ENCODE measurements at places on chromosomes 16 and 17. TPM values are rescaled to one million over a fixed set of nuclear protein-coding genes. Genes with fewer than 3 reads are reported as not detected.

DNA sequence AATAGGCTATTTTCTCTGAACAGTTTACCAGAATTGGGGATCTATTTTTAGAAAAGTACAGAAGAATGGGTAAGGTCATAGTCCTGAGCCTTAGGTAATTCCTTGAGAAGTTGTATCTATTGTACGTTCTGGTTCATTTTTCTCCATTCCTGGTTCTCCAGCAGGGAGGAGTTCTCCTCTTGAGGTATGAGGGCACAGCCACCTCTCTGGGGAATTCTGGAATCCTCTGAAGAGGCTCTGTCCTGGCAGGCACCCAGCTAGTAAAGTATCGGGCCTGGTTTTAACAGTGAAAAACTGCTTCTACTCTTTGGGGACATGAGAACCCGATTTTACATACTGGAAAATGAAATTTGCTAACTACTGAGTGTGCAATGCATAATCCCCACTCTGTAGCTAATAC is 19.6 kb upstream of the PMFBP1 start:
- DNase-seq: no peak

The TP53TG3B gene
- not detected for polyA plus RNA-seq

GRCh38 chr17:63435681-63436522 is 10.2 kb downstream of the CYB561 start:
- no peak for DNase-seq

- DNase-seq: no peak
Measured at GRCh38 chr17:49028271-49028670, 31.1 kb downstream of the IGF2BP1 start.

DNA sequence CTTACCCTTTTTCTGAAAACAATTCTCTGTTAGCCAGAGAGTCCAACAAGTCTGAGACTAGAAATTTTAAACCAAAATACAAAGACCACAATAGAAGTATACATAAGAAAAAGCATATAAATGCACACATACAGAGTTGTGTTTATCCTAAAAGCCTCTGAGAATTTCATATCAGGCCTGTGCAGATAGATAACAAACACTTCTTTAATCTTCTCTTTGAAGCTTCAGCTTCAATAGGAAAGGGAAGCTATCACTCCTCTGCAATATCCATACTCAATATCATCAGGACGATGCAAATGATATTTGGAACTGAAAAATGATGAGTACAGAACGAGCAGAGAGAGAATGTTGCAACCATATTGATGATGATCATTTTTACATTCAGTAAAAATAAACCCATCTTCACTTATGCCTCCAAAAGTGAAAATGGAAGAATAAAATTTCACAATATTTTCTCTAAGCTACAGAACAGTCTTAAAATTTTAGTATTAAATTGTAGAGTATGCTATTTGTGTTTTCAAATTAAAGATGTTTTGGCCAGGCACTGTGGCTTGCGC is 61.6 kb downstream of the SKAP1 start:
- no peak for DNase-seq

DNA sequence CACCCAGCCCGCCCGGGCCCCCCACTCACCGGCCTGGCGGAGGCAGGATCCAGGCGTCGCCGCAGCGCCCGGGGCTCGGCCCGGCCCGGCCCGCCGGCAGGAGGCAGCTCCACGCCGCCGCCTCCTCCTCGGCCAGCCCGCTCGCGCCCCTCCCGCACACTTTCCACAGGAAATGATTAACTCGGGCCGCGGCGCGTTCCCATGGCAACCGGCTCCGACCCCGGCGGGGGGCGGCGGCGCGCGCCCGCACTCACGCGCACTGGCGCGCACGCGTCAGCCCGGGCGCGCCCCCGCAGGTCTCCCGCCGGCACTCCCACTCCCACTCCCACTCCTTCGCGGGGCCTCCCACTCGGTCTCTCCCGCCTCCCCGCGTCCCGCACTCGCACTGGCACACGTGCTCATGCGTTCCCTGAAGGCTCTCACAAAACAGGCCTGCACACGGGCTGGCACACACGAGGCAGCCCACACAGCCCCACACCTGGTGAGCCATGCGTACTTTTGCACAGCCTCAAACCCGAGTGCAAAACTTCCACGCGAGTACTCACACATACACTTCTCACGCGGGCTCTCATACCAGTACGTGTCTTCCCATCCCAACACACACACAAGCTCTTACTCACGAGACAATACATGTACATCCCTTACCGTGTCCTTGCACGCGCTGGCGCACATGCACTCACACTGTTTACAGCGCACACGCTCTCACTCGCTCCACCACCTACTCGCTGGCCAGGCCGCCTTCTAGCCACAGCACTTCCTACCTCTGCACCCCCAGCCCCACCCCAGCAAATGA is at the start of gene KIFC3:
Gene KIFC3, minus strand, starts transcription at position 151 of the 793 bp plus-strand sequence. CDS start 4,248 bp downstream, outside the sequence.
- peak; percentile 77 for DNase-seq

The MPP2 gene
- polyA plus RNA-seq: 8.2 TPM

Data from renal cortex interstitium (tissue), 15 donors.